CD4-positive, alpha-beta T cell (primary cell): ENCODE measurements at places on chromosomes 3 and 15. TPM values are rescaled to one million over a fixed set of nuclear protein-coding genes. Genes with fewer than 3 reads are reported as not detected.

GRCh38 chr3:3178498-3179328 is 778 bp downstream of the CRBN start:
- no peak for DNase-seq

- DNase-seq, result no peak
Measured at GRCh38 chr3:6250167-6250566, 610.7 kb upstream of the GRM7 start.

The ALDH1L1 gene
- not detected for total RNA-seq

The BFSP2 gene
- not detected for total RNA-seq
